Sigmoid colon (tissue), 7 donors: ENCODE measurements at places on chromosomes 16 and 17. TPM values are rescaled to one million over a fixed set of nuclear protein-coding genes. Genes with fewer than 3 reads are reported as not detected.

DNA sequence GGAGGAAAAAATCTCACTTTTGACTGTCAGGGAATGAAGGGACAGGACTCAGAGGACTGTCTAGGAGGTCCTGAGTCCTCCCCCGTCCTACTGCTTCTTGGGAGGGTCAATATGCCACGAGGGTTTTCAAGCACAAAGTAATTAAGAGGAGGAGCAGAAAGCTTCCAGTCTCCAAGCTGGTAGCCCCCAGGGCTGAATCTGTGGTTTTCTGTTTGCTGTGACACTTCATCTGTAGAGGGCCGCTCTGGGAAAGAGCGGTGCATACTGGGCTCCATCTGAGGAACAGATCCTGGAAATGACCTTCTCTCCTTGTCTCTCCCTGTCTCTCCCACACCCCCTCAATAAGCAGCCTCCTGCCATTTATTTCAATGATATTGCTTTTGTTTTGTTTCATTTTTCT lies 180.1 kb upstream of the SDK2 start:
- no peaks in the 10 kb centered on the region for H3K4me1 ChIP-seq
- H3K36me3 ChIP-seq: no peaks in the 10 kb centered on the region
- H3K4me3 ChIP-seq: no peak overlapping the region
- no peak overlapping the region for H3K27ac ChIP-seq
- DNase-seq: no peak

DNA sequence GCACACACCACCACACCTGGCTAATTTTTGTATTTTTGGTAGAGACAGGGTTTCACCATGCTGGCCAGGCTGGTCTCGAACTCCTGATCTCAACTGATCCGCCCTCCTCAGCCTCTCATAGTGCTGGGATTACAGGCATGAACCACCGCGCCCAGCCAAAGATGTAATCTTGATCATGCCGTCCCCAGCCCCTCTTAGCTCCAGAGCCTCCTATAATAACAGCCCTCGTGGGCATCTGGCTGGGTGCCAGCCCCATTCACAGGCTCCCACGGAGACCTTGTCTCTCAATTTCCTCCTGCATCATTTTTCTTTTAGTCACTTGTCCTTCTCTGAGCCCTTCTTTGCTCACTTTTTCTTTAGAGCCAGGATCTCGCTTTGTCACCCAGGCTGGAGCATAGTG lies 94.2 kb downstream of the KATNIP start:
- peaks cover 10% of the 10 kb centered on the region for H3K36me3 ChIP-seq
- no peaks in the 10 kb centered on the region for H3K4me1 ChIP-seq
- no peak for DNase-seq
- no peaks in the 10 kb centered on the region for H3K27me3 ChIP-seq

The SLFN14 gene
- total RNA-seq: not detected

The TMC7 gene
- 0.16 TPM for total RNA-seq

The ITGAX gene
- 0.83 TPM for total RNA-seq
